SIG-M5 (cell line): ENCODE measurements at places on chromosomes 6 and 20.

- DNase-seq = no peak
Observed at GRCh38 chr6:107730683-107731314, 93.3 kb downstream of the SCML4 start.

DNA sequence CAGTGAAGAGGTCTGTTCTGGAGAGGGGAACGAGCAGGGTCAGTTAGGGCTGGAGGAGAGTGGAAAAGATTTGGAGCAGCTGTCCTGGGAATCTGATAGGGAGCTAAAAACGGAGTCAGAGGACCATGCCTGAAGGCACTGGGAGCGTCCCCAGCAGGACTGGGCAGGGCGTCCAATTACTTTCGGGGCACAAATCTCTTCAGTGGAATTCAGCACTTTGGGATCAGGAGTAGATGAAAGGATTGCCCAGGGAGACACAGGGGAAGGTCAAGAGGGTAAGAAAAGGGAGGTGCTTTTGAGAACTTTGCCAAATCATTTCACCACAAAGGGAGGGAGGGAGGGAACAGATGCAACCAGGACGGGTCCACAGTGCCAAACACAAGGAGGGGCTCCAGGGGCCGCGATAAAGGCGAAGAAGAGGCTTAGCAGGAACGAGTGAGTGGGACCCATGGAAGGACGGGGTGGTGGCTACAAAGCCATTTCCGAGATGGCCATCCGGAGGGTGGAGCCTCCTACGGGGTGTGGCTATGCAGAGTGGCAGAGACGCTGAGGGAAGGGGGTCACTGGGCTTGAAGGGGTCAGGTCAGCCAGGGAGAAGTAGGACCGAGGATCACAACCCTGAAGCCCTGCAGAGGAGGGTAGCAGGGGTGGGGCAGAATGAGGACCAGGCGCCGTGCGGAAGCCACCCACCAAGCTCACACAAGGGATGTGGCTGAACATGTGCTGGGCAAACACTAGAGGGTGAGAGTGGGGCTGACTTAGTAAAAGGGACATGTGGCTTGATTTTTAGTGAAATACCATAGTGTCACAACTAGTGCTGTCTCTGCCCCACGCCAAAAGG, 180.0 kb upstream of the RREB1 start:
- no peak for DNase-seq

- DNase-seq = no peak
Observed at GRCh38 chr6:148771212-148771601, 24.4 kb downstream of the UST start.

DNA sequence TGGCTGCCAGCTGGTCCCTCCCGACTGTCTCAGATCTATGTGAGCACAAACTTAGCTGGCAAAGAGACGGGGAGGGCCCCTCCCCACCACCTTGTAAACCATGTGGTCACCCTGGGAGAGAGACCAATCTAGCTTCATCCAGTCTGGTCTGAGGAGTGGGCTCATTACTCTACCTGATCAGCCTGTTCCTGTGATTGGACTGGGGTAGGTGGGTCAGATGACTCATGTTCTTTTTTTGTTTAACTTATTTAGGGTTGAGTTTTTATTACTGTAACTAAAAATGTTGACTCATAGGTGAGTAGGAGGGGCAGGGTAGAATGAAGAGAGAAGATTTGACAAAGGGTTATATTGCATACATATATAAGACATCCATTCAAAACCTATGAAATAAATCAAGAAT, 4.7 kb downstream of the GSTA4 start:
- DNase-seq = no peak

- no peak for DNase-seq
Observed at GRCh38 chr6:157120534-157121232, 202.6 kb downstream of the TMEM242 start.

GRCh38 chr6:97111243-97111642, 171.8 kb downstream of the MMS22L start:
- DNase-seq = no peak

DNA sequence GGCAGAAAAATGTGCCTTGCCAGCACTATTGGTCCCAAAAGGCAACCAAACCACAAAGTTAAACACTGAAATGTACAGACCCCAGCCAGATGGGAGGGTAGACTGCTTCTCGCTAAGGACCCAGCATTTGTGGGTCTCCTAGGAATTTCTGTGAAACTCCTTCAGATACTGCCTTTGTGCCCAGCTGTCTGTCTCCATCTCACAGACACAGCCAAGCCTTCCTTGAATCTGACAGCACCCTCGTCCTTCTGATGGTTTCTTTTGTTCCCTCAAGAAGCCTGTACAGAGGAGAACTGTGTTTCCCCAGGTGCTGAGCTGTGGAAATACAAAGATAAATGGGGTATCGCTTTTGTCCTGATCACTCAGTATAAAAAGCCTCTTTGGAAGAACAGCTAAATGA, 254.0 kb upstream of the TAB2 start:
- no peak for DNase-seq

GRCh38 chr20:62276439-62276838, 26.4 kb upstream of the ADRM1 start:
- no peak for DNase-seq
